NCI-H524 (cell line): ENCODE measurements at places on chromosomes 2 and 18.
A peak's percentile ranks its signal among the peaks of the same experiment; 100 is the strongest.

GRCh38 chr2:56001947-56002346 lies 78.4 kb upstream of the EFEMP1 start:
- no peak for DNase-seq

DNA sequence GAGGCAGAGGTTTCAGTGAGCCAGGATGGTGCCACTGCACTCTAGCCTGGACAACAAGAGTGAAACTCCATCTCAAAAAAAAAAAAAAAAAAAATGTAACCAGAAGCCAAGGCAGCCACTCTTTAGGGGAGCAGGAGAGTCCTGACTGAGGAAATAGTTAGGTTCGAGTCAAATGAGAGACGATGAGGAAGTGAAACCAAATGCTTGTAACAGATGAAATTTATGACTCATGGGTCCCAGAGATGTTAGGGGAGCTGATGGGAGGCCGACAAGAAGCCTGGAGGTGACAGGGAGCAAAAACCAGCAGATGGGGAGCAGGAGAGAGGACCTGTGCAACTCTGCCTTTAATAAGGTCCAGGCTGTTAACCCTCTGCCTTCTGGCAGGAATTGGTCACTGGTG lies 756.1 kb upstream of the DDX18 start:
- DNase-seq = no peak

DNA sequence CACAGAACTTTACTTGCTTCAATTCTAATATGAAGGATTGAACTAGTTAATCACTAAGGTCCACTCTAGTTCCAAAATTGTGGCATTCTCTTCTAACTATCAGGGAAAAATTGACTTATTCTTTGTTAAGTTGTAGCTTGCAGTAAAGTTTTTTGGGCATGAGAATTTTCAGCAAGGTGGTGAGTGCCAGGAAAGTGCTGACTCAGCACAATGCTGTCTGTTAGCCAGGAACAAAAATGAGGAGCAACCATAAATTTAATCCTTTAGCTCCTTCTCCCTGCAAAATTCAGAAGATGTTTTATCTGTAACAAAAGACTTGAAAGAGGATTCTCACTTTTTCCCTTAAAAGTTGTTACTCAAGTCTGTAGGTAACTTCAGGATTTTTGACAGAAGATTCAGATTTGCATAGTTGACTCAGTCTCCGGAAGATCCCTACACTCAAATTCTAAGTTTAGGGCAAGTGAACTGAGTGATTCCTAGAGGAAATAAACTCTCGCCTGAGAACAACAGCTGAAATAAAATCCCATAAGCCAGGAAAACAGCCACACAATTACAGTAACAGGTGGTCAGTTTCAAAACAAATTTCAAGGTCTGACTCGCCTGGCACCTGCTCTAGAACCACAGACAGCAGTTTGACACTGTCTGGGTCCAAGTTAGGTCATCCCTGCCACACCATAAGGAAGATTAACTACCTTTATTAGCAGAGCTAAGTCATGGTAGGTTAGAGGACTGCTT lies 20.2 kb upstream of the DARS1 start:
- DNase-seq = peak; percentile 56

DNA sequence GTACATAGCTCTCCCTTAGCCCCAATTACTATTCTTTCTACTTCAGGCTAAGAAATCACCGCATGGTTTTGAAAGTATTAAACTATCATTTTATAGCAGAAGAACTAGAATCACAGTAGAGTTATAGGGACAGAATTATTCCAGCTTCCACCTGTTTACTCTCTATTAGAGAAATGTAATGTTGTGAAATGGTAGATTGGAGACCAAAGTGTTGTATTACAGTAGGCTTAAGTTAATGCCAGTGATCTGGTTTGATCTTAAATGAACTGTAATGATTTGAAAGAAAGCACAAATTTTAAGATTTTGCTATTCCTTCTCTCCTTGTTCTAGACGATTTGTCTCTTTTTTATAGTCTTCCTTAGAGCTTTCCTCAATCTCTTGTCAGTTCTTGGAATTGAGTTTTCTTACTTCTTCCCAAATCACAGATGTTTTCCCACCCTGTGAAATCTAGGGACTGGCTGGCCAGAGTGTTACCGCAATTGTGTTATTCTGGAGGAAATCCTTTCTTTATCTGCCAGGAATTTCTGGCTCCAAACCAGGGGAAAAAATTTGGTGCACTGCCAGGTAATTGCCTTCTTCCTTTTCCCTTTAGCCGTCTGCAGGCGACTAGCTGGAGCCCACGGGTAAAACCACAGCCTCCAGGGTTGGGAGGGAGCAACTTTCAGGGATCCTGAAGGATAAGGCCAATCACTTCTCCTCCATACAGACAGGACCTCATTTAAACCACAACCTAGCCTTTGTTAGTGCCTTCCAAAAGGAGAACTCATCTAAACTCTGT lies 51.7 kb downstream of the NOP58 start:
- no peak for DNase-seq

GRCh38 chr2:64852771-64853241 lies 136.4 kb upstream of the SLC1A4 start:
- no peak for DNase-seq

GRCh38 chr2:126979039-126980003 lies 80.6 kb downstream of the TEX51 start:
- peak; percentile 83 for DNase-seq

GRCh38 chr2:95374029-95374428 lies 28.5 kb upstream of the FAHD2A start:
- DNase-seq = no peak

GRCh38 chr2:105087273-105087672 lies 49.4 kb downstream of the MRPS9 start:
- no peak for DNase-seq

- DNase-seq = no peak
These were observed 6.4 kb upstream of the PROC start for GRCh38 chr2:127411653-127412369.

DNA sequence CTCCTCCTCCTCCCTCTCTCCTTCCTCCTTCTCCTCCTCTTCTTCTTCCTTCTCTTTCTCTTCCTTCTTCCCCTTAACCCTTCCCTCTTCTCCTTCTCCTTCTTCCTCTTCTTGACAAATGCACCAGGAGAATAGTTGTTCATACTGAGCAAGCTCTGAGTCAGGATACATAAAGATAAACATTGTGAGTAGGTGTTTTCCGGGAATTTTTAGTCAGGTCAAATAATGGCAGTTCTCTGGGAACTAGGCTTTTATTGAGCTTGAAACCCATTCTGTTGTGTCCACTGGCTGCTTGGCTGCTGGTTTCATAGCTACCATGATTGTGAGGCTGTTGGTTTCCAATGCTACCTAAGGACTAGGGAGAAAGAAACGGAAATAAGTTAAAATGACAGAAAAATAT lies 1144.7 kb upstream of the DDX18 start:
- no peak for DNase-seq
